ENCODE measurements at places on chromosomes 4 and X.
A peak's percentile ranks its signal among the peaks of the same experiment; 100 is the strongest.

GRCh38 chr4:35548921-35549320 is 695.4 kb downstream of the ARAP2 start:
- DNase-seq, result no peak

GRCh38 chrX:79080141-79080540 is 64.3 kb upstream of the GPR174 start:
- peak; percentile 19 for DNase-seq

DNA sequence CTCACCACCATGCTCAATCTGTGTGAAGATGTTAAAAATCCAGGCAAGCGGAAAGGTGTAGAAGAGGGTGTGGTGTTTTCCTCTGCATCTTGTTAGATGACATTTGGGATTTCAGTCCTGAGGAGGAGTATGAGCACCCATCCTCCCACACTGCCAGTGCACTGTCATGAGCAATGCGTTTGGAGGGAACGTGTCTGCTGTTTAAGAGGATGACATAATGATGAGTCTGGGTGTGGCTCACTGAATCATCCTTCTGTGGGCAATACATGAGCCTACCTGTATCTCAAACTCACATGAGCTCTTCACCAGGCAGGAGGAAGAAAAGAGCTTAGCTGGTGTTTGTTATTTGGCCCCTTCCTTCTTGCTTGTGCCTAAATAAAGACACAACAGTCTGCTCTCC is 67.9 kb upstream of the ARX start:
- DNase-seq, result no peak

DNA sequence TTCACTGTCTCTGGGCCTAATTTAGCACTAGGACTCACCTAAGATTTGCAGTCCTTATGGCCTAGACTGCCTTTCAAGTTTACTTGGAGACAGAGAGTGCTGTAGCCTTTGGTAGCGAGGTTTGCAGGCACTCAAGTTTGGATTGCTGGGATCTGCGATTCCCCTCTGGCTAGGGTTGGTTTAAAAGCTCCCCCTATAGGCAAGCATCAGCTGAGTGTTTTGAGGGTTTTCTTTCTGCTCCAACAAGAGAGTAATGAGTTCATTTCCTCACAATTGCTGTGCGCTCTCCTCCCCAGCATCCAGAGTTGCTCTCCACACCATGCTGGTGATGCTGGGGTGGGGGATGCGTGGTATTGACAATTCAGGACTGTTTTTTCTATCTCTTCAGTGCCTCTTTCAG is 206.9 kb downstream of the GLUD2 start:
- DNase-seq, result no peak

GRCh38 chrX:15170927-15171326 is 99.0 kb downstream of the ASB9 start:
- no peak for DNase-seq

- no peak for DNase-seq
Observed at GRCh38 chr4:29113960-29114359, 1606.2 kb upstream of the PCDH7 start.

DNA sequence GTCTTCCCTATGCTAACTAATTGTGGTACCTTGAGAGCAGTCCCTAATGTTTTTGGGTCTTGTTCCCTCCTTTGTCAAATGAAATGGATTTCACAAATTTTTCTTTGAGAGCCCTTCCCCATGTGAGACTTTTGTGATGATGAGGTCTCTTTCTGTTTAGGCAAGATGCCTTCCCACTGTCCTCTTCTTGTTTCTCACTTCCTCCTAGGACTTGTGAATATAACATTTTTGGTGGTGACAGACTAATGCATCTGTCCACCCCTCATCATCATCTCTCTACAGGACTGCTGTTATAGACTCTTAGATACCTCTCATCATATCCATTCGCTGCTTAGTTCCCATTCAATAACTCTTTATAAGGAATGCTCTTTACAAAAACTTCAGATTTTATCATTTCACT is 8.7 kb upstream of the ANK2 start:
- no peak for DNase-seq

- DNase-seq, result peak; percentile 16
Observed at GRCh38 chr4:158884280-158884679, 115.5 kb downstream of the FNIP2 start.

GRCh38 chrX:40090050-40090804 is 7.5 kb downstream of the BCOR start:
- DNase-seq, result no peak

- peak; percentile 56 for DNase-seq
Observed at GRCh38 chr4:139297001-139297410, 4.3 kb upstream of the NAA15 start.

All from fibroblast of lung (primary cell).